Cortex of kidney (tissue), 1 donor: ENCODE measurements at places on chromosomes 4 and X.

DNA sequence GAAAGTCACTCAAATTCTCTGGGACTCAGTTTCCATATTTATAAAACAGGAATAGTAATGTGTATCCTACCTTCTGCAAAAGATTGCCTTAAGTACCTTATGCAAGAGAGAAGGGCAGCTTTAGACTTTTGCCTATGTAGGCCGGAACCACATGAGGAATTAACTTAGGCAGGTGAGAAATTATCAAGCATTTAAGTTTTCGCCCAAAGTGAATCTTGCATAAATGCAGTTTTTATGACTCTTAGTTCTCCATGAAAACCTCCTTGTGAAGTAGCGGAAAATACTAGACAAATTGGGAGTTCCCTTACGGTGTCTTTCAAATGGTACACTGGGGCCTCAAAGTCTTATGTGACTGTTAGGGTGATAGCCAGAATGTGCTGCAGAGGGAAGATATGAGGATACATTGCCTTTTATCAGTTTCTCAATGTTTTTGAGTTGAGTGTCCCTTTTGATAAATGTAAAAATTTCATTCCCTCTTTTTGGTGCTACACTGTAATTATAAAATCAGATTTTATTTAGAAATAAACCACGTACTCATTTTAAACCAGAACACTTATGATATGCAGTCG lies 2.6 kb downstream of the SH2D1A start:
- no peak for DNase-seq

DNA sequence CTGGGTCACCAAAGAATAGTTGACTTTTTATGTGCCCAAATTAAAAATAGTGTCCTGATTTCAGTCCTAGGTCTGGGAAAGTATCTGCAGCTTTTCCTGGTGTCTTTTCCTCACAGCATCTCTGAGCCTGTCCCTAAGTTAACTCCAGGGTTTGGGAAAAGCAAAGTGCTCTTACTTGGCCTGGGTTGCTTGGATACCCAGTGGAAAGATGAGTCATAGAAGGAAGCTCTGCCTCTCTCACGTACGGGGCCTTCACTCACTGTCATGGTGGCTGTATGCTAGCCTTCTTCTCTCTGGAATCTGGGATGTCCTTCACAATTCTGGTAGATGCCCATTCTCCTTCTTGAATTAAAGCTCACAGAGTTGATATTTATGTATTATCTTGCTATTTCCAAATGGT lies 607.3 kb downstream of the ANKRD50 start:
- DNase-seq, result no peak

DNA sequence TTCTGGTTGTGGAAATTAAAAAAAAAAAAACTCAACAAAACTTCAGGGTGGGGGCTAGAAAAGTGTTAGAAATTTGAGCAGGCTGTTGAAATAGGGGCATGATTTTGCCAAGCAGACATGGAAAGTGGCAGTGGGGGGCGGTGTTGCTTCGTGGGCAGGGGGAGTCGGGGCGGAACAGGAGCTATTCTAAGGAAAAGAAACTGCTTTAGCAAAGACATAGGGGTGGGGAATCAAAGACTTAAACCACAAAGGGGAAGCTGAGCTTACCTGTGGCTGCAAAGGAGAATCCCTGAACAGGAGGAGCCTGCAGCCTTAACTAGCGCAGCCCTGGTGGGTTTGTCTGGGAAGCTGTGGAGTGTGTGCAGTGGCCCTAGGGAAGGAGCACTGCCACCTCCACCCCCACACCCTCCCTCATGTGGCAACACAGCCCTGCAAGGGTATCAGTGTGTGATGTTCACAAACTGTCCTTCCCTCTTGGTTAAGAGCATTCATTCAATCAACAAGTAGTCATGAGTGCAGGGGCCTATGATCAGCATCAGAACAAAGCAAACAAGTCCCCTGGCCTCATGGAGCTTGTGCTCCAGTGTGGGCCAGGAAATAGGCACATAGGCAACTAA lies 20.5 kb downstream of the SEL1L3 start:
- no peak for DNase-seq

- no peak for DNase-seq
Measured at GRCh38 chr4:70364002-70364401, 3.4 kb downstream of the SMR3A start.

DNA sequence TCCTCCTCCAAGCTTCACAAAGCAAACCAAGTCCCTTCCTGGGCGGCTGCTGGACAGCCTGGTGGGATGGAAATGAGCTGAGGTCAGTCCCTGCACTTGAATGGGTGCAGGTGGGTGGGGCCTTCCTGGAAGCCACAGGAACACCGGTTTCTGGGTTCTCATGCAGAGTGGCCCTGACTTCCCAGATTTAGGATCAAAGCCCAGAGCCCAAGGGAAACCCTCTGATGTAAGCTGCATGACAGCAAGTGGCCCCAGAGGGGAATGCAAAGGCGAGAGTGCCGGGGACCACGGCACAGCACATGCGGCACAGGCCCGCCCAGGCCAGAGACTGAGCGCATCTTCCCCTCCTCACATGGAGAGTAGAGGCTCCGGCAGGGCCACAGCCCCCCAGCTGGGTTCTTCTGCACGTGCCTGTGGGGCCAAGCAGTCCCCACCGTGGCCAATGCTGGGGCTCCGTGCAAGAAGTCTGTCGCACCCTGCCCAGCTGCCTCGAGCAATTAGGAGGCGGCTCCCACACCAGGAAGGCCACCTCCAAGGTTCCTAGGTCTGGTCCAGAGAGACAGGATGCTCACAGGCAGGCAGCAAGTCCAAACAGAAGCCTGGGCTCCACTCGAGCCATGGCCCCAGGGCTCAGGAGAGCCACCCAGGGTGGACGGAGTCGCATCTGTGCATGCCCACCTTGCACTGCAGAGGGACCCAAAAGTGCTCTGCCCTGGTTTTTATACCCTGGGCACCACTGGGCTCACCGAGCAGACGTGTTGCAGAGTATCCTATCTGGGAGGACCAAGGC lies 83.0 kb downstream of the HTRA3 start:
- no peak for DNase-seq

GRCh38 chr4:25767877-25768725 lies 94.7 kb downstream of the SEL1L3 start:
- no peak for DNase-seq

GRCh38 chrX:105865709-105866108 lies 43.4 kb downstream of the NRK start:
- no peak for DNase-seq

DNA sequence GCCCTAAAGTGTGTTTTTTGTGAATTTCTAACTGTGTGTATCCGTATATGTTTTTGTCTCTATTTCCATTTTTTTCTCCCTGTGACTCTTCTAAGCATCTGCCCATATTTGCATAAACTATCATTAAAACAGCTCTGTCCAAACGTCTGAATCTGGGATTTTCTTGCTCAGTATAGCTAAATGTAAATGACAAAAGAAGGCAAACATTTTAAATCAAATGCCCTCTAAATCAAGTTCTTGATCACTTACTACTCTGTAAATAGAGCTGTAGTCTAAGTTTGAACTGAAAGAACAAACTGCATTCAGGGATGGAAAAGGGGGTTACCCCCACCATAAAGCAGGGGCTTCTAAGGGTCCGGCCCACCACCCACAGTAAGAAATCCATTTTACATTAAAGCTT lies 432.0 kb upstream of the FAM241A start:
- no peak for DNase-seq

DNA sequence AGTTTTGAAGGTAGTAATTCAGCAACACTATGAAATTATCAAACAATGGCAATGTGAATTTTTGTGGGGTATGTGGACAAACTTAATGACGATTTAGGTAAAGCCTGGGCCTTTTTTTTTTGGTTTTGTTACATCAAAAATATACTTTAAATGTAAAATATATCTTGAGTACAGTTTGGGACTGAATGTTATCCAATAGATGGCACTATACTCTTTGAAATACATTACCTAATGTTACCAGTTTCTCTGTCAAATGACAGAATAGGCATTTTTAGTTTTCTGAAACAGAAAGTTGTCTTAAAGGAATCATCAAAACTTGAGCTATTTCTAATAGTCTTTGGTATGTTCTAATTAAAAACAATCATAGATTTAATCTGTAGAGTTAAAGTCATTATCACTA lies 1651.9 kb downstream of the C4orf33 start:
- no peak for DNase-seq

DNA sequence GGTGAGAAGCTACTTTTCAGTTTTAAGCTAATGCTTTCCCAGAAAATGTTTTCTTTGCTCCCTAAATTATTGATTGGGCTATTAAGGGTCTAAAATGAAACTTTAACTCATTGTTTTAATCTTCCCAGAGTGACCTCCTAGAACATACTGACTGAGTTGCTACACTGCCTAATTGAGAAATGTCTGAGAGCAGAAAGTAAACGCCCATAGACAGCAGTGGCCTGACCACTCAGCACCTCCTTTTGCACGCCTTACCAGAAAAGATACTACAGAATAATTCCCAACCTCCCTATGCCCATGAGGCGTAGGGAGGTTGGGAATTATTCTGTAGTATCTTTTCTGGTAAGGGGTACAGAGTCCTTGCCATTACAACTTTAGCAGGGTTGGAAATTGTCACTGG lies 381.8 kb upstream of the LCORL start:
- no peak for DNase-seq

- no peak for DNase-seq
Measured at GRCh38 chrX:110938977-110939732, 143.5 kb upstream of the CHRDL1 start.

DNA sequence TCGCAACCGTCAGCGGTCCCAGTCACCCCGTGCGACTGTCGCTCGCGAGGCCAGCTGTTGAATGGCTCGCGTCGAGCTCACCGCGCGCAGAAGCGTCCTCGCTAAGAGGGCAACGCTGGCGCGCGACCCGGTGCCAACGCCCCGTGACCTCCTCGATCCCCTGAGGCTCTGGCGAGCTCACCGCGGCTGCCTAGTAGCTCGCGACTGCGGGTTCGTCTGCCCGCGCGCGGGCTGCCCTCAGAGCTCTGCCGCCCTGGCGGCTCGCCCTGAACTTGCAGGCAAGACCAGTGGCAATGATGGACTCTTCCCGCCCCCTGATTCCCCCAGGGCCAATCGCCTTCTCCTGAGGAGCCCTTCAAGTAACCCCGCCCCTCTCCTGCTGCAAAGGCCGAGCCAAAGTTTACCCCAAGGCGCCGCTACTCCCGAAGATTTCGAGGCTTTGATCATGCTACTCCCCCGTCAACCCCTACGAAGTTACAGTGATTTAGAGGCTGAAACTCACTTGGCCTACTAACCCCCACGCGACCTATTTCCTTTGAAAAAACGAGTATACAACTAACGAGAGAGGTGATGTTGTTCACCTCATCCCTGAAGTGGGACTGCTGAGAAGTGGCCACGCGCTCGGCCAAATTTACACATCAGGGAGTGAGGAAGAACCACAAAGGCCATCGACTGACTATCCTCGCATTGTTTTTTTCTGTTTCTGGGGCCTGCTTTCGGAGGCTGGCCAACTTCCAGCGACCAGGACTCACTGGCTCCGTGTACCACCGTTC lies 37.5 kb downstream of the PGRMC1 start:
- DNase-seq, result no peak

GRCh38 chrX:499870-500364 lies 113.2 kb upstream of the PPP2R3B start:
- no peak for DNase-seq

- no peak for DNase-seq
Measured at GRCh38 chr4:98469771-98470170, 188.6 kb downstream of the TSPAN5 start.

- DNase-seq, result no peak
Measured at GRCh38 chr4:77581724-77582123, 23.9 kb upstream of the CXCL13 start.
